ENCODE measurements at places on chromosomes 11 and 22.

- no peak for DNase-seq
Observed at GRCh38 chr22:39520226-39521105, at the start of gene ATF4. Gene ATF4 (plus strand): TSS chr22:39520562. CDS start chr22:39521446, 884 bp downstream.

DNA sequence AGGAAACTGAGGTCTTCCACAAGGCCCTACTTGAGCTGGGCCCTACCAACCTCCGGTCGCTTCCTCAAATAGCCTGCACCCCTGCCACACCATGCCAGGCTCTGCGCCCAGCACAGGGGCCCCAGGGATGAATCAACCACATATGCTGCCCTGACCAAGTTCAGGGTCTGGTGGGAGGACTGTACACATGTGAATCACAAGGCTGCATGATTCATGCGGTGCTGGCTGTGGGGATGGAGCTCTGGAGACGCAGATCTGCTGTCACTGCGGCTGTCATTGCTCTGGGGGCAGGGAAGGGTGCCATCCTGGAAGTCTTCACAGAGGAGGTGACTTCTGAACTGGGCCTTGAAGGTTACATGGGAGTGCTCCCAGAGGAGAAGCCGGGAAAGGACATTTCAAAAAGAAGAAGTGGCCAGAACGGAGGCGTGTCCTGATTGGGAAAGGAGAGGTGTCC, 21.5 kb downstream of the CYTH4 start:
- no peak for DNase-seq

DNA sequence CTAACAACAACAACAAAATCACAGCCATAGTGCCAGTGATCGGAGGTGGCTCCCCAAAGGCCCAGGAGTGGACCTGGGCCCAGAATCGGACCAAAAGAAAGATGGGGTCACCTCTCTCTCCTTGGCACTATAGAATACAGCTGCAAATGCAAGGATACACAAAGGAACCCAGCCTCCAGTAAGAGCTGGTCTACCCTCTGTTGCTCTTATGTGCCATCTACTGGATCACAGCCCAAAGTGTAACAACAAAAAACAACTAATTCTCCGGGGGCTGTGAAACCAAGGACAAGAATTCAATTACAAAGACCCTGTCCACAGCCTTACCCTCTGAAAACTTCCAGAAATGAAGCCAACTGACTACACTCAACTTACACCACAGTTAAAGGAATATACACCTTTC, 21.6 kb downstream of the OR8G5 start:
- no peak for DNase-seq

DNA sequence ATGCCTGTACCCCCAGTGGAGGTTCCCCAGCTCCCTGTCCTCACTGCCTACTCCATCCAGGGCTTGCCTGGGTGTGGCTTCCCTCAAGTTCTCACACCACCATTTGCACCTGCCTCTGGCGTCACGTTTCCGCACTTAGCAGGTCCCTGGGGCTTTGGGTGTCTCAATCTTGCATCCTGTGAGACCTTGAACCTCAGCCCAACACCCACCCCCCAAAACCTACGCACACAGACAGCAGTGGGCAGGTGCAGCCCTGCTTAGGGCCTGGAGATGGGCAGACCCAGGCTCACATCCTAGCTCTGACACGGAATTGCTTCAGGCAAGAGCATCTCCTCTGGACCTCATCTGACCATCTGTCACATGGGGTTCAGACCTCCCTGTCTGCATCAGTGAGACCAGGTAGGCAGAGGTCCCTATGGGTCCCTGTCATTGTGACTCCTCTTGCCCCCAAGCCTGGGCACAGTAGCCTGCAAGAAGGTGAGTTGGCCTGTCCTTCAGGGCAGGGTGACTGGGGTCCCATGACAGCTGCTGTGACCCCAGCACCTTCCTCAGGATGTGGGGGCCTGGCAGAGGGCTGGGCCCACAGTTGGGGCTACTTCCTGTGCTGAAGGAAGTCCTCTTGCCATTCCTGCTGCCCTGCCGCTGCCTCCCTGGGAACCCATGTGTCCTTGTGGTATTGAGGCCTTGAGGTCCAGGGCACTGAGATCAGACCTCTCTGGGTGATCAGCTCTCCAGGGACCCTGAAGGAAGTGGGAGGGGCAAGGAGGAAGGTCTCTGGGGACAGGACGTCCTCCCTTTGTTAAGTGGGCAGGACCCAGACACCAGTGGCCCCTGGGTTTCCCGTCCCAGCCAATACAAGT, 2.0 kb downstream of the SIPA1 start:
- DNase-seq = peak; percentile 67

- no peak for DNase-seq
Observed at GRCh38 chr11:107182978-107183377, 164.7 kb upstream of the GUCY1A2 start.

DNA sequence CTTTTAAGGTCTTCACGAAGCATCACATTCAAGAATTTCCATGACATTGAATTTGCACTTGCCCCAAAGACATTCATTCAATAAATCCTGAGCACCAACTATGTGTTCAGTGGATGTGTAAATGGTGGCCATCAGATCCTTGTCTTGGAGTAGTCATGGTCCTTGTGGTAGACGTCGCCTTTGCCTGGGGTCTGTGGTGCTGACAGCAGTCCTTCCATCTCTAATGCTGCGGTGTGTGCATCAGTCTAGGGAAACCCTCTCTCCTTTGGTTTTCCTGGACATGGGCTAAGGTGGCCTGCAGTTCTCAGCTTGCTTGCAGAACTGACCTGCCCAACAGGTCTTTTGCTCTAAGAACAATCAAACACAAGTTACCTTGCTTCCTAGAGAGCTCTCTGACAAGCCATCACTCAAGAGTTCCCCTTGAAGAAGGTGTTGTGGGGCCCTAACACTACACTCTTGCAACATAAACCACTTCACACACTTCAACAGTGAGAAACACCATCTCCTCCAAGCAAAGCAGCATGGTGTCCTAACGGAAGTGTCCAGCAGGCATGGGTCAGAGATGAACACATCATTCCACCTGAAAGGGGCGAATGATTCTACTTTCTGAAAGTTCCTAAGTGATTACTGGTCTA, 72.1 kb downstream of the BUD13 start:
- no peak for DNase-seq

DNA sequence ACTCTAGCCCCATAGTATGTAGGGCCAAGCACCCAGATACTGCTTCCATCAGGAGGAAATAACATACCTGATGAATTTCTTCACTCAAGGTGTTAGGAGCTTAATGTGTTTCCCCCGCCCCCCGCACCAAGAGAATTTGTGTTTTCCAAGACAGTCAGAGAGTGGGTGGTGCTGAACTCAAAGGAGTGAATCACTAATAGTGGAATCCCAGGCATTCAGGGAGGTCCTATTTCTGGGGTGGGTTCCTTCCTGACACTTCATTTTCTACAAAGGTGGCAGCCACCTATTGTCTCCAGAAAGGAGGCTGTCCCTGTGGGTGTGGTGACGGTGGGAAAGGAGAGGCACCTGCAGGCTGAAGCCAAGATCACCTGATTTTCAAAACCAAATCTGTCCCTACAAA, 50.8 kb upstream of the ELF5 start:
- DNase-seq = no peak

- no peak for DNase-seq
Observed at GRCh38 chr11:57397394-57397990, 7.0 kb upstream of the PRG2 start.

GRCh38 chr22:47164514-47165337, 402.3 kb downstream of the TBC1D22A start:
- no peak for DNase-seq

GRCh38 chr11:128692753-128693415, 988 bp upstream of the FLI1 start:
- DNase-seq = no peak

DNA sequence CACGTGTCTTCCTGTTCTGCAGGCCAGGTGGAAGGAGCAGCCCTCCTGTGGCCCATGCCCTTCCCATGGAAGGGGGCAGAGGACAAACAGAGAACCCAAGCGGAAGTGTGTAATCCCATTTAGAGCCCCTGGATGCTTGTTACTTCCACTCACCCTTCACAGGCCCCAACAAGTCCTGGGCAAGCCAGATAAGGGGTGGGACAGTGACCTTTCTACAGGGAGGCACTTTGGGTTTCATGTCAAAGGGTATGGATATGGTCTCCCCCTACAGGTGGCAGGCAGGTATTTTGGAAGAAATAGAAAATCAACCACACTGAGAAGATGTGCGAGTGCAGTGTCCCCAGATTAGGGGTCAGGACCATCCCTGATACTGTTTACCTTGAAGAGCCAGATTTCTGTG, 11.4 kb downstream of the MPEG1 start:
- no peak for DNase-seq

DNA sequence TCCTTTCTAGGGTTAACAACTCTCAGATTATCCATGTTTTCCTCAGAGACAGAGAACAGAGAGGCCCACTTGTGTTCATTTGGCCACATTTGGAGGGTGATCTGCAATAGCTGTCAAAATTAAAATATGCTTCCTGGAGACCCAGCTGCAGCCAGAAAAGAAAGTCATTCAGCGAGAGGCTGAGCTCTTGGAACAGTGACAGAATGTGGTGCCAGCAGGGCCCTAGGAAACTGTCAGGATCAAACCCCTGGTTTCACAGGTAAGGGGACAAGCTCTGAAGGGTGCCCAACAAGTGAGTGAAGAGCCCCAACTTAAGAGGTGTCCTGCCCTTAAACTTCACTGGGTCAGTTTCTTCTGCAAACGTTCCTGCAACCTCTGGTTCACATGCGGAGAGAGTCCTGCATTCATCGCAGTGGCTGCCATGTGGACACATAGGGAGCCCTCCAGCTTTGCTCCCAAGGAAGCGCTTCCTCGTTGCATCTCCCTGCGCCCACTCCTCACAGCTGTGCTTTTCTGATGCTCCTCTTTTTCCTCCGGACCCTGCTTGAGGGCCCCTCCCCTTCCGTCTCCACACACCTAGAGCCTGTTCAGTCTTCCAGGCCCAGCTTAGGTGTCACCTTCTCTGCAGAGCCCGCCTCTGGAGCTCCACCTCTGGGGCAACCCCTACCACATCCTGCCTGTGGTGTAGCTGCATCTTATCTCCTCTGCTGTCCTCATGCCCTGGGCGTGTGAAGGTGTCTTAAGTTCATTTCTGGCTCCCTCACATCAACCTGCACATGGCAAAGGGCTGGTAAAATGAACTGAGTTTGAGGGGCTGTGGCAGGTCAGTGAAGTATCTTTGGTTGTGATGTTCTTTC, 3.9 kb downstream of the UCP3 start:
- no peak for DNase-seq

DNA sequence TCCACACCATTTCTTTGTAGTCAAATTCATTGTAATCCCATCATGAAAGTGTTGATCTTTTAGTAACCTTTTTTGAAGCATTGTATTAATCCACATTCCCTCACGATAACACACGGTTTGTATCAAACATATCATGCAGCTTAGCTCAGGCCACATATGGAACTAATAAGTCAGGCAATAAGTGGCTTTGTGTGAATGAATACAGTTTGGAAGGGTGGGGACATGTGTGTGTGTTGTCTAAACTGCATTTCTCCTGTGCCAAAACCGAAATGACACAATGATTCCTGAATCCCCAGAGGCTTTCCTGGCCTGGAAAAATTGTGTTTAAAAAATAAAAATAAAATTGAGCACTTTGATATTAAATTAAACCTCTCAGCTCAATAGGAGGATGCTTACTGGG, 98.3 kb downstream of the WNT11 start:
- no peak for DNase-seq

GRCh38 chr22:46962406-46962805, 200.0 kb downstream of the TBC1D22A start:
- no peak for DNase-seq

DNA sequence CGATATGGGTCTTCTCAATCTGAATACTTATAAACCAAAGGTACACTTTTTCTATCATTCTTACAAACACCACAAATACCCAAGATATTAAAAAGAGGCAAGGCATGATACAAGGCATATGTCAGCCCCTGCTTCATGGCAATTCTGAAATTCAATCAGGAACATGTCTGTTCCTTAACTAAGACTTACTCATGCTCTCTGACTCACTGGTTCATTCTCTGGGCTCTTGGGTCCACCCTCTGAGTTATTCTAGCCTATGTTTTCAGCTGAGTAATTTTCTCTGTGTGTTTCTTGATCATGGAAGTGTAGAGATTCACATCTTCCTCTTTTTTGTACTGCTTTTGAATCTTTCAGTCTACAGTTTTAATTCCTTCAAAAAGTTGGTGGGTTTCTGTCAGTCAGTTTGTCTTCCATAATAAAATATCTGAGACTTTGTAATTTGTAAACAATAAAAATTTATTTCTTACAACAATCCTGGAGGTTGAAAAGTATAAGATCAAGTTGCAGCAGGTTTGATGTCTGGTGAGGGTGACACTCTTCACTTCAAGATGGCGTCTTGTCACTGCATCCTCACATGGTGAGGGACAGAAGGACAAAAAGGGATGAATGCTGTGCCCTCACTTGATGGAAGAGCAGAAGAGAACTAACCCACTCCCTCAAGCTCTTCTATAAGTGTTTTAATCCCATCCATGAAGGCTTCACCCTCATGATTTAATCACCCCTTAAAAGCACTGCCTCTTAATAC, 211.7 kb downstream of the FAM76B start:
- DNase-seq = no peak

DNA sequence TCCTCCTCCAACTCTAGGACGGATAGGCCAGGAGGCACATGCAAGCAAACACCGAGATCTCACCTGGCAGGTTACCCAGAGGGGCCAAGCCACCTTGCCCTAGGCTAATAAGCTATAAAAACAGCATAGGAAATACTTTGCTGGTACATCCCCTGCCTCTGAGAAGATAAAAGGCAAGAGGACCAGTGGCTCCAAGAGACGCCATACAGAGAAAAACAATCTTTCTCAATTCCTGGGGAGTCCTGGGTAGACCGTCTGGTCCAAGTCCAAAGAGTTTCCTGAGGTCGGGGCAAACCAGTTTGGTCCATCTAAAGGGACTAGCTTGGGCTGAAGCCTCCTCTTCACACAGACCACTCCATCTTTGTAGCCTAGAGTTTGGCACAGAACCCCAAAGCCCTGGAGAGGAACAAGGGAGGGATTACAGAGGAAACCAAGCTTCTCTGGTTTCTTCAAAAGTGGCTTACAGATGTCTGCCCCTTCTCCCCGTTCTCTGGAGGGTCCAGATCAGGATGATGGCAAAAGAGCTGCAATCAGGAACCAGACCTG, 40.4 kb downstream of the NUMA1 start:
- DNase-seq = no peak

- no peak for DNase-seq
Observed at GRCh38 chr11:121210445-121211080, 82.0 kb upstream of the SC5D start.

DNA sequence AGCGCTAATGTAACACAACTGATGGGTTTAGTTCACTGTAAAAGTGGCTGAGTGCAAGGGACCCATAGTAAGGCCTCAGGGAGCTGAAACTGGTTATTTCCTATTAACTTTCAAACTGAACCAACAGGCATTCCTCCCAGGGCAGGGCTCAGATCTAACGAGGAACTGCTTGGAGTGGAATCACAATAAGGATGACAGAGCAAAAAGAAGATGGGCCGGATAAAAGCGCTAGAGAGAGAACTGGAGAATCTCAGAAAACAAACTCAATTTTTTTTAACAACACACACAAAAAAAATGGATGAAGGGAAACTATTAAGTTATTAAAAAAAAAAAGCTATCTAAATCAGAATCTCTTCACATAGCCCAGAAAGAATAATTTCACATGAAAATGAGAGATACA, 14.2 kb upstream of the CHORDC1 start:
- no peak for DNase-seq

- DNase-seq = no peak
Observed at GRCh38 chr11:81874635-81875034, 859.0 kb downstream of the FAM181B start.

Measured in esophagus squamous epithelium (tissue), 5 donors.